COLO829 (cell line): ENCODE measurements at places on chromosomes 1 and 21.

DNA sequence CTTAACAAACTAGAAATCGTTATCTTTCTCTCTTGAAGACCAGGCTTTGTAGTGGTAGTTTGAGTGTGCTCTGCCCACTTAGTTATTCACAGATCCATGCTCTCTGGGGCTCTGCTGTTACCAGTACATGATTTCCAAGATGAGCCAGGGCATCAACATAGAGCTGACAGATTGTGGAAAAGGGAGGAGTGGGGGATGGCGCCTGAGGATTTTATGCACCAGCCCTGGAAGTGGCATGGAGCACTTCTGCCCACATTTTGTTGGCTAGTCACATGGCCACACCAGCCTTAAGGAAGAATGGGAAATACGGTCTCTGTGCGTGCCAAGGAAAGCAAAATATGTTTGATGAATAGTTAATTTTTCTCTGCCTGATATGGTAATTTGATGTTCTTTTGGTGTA is 18.2 kb downstream of the TSNAX start:
- no peak for DNase-seq

DNA sequence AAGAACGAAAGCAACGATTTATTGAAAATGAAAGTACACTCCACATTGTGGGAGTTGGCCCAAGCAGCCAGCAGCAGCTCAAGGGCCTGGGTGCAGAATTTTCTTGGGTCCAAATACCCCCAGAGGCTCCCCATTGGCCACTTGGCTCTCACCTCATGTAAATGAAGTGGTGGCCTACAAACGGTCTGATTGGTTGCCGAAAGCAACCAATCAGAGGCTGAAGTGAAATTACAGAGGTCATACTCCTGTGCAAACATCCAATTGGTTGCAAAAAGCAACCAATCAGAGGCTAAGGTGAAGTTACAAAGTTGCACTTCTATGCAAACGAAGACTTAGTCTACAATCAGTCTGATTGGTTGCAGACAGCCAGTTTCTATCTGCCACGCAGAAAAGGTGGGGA is 31.9 kb downstream of the FAM163A start:
- no peak for DNase-seq

- DNase-seq = no peak
Measured at GRCh38 chr1:109704173-109704572, 7.9 kb upstream of the GSTM5 start.

DNA sequence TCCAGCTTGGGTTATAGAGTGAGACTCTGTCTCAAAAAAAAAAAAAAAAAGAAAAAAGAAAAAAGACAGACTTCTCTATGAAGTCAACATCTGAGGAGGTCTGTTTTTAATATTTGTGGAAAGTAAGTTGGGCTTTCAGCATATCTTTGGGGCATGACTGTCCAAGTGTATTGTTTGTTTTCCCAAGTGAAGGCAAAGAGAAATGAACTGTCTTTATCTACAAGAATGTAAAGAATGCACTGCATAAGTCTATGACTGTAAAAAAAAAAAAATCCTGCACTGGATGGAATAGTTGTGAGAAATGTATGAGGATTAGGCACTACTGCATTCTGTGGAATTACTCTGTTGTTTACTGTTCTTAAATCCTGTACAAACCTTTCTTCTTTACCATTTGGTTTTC is 45.6 kb upstream of the TMEM61 start:
- peak; percentile 28 for DNase-seq

GRCh38 chr1:98668733-98669132 is 7.2 kb downstream of the SNX7 start:
- no peak for DNase-seq

DNA sequence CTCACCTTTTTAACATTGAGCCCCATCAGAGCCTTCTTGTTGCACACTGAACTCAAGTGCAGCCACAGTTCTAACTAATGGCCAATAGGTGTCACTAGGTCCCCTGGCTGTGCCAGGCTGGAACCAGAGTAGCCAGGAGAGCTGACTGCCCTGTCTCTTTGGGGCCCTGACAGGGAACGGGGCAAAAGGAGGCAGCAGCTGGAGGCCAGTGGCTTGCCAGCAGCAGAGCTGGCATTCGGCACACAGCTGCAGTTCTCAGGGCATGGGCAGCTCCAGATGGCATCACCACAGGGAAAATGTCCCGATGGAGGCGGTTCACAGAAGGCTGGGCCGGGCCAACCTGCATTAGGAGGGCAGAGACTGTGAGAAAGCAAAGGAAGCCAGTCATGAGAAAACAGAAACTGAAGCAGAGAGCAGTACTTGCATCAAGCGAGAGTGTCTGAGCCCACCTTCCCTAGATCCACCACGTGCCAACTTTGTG is 188.6 kb downstream of the FCRL5 start:
- DNase-seq = peak; percentile 32
